ENCODE measurements at places on chromosomes 6 and 20. TPM values are rescaled to one million over a fixed set of nuclear protein-coding genes. Genes with fewer than 3 reads are reported as not detected.
A peak's percentile ranks its signal among the peaks of the same experiment; 100 is the strongest.

- no peak overlapping the region for H3K27ac ChIP-seq
- H3K27me3 ChIP-seq: peaks cover 6% of the 10 kb centered on the region
- no peak overlapping the region for H3K4me3 ChIP-seq
- no peaks in the 10 kb centered on the region for H3K36me3 ChIP-seq
- no peak for DNase-seq
Observed at GRCh38 chr20:18856873-18857272, 43.3 kb downstream of the SCP2D1 start.

DNA sequence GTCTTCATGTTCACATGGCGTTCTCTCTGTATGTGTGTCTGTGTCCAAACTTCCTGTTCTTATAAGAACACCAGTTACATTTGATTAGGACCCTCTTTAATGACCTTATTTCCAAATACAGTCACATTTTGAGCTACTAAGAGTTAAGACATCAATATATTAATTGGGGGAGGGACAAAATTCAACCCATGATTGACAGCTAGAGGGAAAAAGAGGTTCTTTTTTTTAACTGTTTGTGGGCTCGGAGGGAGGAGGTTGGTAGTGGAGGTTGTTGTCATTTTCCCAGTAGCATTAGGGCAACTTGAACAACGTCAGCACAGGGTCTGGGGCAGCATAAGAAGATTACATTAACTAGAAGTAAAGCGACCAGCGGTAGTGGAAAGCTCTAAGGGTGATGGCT, 2.3 kb upstream of the GMDS start:
- no peak overlapping the region for H3K27ac ChIP-seq
- peaks cover 14% of the 10 kb centered on the region for H3K36me3 ChIP-seq
- H3K27me3 ChIP-seq: no peaks in the 10 kb centered on the region
- no peak overlapping the region for H3K4me3 ChIP-seq

Gene CD109
- total RNA-seq: 9.1 TPM

GRCh38 chr6:121563286-121563685, 127.8 kb downstream of the GJA1 start:
- no peaks in the 10 kb centered on the region for H3K27me3 ChIP-seq
- no peaks in the 10 kb centered on the region for H3K4me1 ChIP-seq
- H3K27ac ChIP-seq: no peak overlapping the region
- no peak for DNase-seq
- no peak overlapping the region for H3K4me3 ChIP-seq
- no peaks in the 10 kb centered on the region for H3K36me3 ChIP-seq

DNA sequence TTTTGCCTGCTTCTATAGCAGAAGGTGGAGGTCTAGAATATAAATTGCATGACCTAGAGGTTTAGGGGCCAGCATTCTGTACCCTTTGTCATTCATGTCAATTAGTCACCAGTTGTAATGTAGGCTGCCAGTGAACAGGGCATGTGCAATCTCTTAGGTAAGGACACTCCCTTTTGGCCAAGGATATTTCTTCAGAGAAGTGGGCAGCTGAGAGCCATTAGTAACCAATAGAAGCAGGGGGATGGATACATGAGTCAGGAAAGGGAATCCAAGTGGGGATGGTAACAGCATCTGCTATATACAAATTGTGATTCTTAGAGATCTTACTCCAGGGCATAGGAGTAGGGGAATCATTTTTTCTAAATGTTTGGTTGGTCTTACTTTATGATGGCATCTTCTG, 494.2 kb upstream of the JAG1 start:
- no peaks in the 10 kb centered on the region for H3K4me1 ChIP-seq
- no peak overlapping the region for H3K27ac ChIP-seq
- H3K36me3 ChIP-seq: no peaks in the 10 kb centered on the region
- no peak overlapping the region for H3K4me3 ChIP-seq

Gene PRR18
- total RNA-seq: not detected

DNA sequence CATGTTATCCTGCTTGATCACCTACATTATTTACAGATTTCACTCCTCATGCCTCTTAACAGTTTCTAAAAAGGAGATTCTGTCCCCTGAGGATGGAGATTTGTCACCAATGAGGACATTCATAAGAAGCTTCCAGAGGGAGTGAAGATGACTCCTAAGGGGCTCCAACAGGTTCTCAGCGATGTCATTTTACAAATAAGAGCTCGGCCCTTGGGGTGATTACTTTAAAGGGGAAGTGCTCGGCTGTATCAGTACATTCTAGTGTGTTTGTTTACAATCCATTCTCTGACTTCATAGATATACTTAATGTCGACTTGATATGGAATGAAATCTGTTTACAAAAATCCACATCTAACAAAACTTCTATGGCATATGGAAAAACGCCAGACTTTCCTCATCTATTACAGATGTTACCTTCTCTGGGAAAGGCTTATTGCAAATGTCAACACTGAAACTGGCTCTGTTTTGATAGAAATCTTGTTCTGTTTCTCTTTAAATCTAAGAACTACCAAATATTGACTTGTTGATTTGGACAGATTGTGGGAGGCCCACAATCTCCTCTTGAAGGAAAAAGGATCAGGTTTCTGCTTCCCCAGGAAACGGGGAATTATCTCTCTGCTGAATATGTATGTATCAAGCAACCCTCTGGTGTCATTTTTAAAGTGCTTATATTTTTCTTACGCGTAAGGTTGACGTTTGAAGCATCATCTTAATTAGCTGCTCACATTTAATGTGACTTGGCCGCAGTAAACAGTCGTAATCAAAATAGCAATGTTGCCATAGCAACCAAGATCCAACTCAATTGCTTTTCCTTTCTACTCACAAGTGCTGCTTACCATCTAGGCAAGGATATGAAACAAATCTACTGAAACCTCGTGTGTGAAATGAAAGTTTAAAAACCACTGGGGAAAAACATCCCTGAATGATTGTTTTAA, 95.7 kb downstream of the SHLD1 start:
- H3K27ac ChIP-seq: peak overlapping the region; percentile 44
- no peak overlapping the region for H3K4me3 ChIP-seq
- peaks cover 3% of the 10 kb centered on the region for H3K36me3 ChIP-seq
- peaks cover 69% of the 10 kb centered on the region for H3K4me1 ChIP-seq

DNA sequence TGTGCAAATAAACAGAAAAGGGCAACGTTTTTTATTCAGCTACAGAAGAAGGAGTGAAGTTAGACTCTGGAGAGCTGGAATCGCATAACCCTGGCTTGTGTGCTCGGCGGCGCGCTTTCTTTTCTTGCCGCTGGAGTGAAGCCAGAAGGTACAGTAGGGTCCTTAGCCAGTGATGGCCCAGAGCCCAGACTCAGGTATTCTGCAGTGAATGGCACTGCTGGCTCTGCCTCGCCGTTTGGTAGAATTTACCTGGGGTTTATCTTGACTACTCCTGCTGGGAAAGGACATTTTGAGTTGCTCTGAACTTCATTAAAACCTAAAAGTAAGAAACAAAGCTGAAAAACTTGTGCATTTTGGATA, 56.9 kb upstream of the TIAM2 start:
- H3K27ac ChIP-seq: no peak overlapping the region
- H3K4me3 ChIP-seq: no peak overlapping the region
- H3K27me3 ChIP-seq: no peaks in the 10 kb centered on the region
- no peaks in the 10 kb centered on the region for H3K36me3 ChIP-seq
- no peak for DNase-seq

GRCh38 chr6:56491606-56492328, 150.9 kb downstream of the DST start:
- H3K4me1 ChIP-seq: no peaks in the 10 kb centered on the region
- no peaks in the 10 kb centered on the region for H3K36me3 ChIP-seq
- DNase-seq: no peak
- no peak overlapping the region for H3K27ac ChIP-seq

Gene LAMA4
- not detected for total RNA-seq
